ENCODE measurements at places on chromosomes 4 and X.

DNA sequence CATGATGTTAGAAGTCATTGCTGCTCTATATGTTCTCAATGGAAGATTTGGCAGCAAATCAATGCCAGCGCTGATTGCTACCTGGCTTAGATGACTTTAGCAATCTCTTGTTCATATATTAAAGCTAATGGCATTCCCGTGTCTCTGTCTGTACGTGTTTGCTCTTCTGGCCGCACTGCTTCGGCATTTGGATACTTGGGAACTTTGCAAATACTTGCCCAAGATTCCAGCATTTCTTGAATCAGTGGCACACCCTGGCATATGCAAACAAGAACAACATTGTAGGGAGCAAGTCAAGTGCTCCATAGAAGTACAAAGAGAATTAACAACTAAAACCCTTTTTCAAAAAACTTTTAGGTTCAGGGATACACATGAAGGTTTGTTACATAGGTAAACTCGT is 128.9 kb upstream of the TMEM164 start:
- no peak for DNase-seq

GRCh38 chr4:138021139-138021830 is 220.9 kb downstream of the SLC7A11 start:
- DNase-seq, result no peak

- DNase-seq, result no peak
These were observed 1948.4 kb downstream of the C4orf33 start for GRCh38 chr4:131044368-131044767.

- no peak for DNase-seq
These were observed 163.3 kb upstream of the SPRY1 start for GRCh38 chr4:123233136-123233768.

DNA sequence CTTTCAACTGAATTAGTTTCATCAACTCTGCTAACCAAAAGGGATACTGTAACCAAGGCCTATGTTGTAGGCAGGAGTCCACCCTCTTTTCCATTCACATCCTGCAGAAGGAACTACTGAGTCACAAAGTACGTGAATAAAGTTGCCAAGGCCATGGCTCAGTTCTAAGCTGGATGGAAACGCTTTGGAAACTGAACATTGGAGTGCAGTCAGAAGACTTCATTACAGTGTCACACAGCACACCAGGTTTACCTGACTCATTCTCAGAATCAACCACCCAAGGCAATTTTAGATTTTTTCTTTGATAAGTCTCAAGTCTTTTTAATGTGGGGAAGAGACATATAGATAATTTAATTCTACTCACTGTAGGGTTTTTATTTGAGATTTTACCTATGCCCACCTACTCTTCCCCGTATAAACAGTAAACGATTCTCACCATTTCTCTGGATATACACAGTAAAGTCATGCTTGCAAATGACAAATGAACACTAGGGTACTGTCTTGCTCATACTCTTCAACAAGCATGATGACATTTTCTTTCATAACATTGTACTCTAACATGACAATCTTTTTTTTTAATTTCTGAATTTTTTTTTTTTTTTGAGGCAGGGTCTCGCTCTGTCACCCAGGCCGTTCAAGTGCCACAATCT is 58.9 kb upstream of the RBM47 start:
- DNase-seq, result no peak

DNA sequence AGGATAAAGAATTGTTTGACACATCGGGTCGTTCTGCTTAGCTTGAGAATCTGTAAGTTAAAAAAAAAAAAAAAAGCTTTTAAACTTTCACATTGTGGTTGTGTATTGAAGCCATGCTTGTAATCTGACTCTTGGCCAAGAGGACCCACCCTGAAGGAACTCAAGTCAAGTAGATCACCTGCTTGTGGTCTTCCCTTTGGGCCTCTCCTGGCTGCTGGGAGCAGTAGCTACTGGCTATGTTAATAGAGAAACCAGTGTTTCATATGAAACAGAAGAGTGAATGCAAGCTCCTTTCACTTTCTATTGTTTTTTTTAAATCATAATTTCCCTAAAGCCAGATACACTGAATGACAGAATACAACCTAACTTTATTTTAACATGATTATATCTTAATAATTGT is 402.4 kb upstream of the NDST4 start:
- DNase-seq, result no peak

DNA sequence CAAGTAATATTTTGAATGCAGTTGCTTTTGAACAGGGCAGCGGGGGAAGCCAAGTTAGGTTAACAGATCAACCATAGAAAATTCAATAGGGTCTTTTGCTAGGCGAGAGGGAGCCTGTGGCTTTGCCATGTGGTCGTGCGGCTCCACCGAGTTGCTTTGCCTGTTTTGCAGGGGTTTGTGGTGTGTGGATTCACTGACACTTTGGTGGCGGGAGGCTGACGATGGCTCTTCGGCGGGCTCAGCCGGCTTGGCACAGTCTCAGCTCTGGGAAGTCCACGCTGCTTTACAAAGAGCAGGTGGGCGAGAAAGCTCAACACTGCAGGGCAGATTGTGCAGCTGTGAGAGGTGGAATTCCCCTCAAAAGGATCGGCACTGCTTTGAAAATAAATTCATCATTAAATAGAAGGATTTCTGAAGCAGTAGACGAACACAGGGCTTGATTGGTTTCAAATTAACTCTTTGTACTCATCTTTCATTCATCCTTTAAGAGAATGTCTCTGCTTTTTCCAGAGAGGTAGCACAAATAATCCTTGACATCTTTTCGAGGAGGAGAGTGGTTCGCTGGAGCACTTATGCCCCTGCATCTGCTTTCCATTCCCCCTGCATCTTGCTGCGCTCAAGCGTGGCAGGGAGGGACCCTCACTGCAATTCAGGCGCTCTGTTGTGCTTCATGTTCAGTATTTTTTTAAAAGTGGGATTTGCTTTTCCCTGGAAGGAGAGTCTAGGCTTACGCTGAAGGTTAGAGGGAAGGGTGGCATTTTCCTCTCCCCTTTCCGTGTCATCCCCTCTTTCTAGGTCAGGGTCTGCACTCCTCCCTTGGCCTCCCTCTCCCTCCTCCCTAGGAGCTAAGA is 201.8 kb upstream of the LEF1 start:
- no peak for DNase-seq

DNA sequence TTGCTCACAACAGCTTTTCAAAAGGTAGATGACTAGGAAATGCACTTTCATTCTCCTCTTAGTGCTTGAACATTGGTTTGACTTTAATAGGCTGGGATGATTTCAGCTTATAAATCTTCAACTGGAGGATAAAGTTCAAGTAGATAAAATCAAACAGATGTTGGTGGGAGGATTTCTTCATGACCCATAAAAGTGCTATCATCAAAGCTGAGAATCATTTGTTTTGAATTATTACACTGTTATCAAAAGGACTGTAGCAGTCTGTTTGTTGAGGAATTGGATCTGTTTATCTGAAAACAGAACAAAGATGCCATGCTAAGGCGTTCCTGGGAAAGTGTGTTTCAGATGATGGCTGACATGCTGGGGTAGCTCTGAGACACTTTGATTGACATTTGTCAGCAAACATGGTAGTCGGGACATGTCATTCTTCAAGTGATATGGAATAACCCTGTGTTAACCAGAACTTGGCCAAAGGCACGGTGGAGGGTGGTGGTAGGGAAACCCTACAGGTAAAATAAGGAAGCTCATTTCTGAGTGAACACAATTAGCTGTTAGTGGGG is 304.0 kb upstream of the PITX2 start:
- DNase-seq, result no peak

- DNase-seq, result no peak
These were observed 9.6 kb upstream of the IL13RA1 start for GRCh38 chrX:118717678-118718391.

DNA sequence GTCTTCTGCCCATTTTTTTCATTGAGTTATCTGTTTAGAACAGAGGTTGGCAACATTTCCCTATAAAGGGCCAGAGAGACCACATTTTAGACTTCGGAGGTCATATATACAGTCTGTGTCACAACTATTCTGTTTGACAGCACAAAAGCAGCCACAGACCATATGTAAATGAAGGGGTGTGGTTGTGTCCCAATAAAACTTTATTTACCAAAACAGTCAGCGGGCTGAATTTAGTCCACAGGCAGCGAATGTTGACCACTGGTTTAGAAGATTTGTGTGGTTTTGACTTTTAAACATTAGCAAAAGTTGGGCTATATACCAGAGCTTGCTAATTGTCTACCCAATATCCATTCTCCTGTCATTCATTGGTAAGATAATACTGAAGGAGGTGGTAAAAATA is 150.8 kb downstream of the AMELX start:
- DNase-seq, result no peak

GRCh38 chrX:149518236-149518635 is 13.1 kb upstream of the IDS start:
- no peak for DNase-seq

DNA sequence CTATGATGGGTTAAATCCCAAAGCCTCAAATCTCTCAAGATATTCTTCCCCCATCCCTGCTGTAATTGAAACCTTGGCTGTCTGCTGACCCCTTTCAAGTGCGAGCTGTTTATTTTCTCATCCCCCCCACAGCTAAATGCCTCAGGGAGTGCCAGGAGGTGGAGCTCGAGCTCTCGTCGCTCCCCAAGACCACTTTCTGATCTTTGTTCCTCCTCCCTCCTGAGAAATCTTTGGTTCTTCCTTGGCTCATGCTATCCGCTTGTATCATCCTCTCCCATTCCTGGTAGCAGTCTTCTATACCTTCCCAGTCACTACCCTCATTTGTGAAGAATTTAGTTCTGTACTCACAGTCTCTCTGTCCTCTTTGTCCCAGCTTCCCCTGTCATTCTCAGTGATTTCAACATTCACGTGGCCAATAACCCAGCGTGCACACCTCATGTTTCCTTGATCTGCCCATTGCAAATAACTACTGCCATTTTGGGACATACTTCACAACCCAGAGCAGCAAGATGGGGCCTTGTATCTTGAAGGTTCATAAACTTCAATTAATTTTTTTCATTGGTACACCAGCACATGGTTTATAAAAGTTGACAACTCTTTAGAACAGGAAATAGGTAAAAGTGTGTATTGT is 9.2 kb upstream of the SLC25A43 start:
- DNase-seq, result no peak

DNA sequence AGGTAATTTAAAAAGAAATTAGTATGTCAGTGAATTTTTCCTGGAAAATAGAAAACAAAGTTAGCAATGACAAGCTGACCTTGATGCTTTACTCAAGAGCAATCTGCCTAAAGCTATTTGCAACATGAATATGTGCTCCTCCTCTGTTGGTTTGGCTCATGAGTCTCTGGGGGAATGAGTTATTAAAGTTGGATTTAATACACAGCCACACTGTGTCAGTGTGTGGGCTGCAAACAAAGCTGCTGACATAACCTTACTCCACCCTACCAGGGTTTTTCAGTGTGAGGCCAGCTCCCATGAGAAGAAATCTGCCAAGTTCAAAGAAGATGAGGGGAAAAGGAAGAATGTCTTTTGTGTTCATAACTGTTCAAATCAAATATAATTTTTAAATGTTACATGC is 280.5 kb downstream of the TLL1 start:
- no peak for DNase-seq

GRCh38 chrX:45592101-45592500 is 391.4 kb upstream of the DIPK2B start:
- DNase-seq, result no peak

- DNase-seq, result no peak
These were observed 13.3 kb upstream of the SCD5 start for GRCh38 chr4:82811838-82812341.

DNA sequence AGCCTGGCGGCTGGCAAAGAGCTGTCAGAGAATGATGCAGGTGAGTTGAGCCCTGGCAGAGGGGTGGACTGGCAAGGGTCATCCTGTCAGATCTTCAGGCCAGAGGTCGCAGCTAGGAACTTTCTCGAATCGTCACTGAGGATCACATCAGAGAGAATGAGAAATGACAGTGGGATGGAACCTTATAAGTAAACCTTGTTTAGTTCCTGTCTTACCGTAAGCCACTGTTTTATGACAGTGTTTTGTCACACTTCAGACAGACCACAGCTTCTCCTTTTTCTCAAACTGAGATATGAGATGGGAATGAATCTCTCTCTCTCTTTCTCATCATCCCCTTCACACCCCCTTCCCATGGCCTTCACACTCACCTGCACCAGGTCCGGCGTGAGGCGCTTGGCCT is 9.3 kb downstream of the DIPK2B start:
- no peak for DNase-seq

DNA sequence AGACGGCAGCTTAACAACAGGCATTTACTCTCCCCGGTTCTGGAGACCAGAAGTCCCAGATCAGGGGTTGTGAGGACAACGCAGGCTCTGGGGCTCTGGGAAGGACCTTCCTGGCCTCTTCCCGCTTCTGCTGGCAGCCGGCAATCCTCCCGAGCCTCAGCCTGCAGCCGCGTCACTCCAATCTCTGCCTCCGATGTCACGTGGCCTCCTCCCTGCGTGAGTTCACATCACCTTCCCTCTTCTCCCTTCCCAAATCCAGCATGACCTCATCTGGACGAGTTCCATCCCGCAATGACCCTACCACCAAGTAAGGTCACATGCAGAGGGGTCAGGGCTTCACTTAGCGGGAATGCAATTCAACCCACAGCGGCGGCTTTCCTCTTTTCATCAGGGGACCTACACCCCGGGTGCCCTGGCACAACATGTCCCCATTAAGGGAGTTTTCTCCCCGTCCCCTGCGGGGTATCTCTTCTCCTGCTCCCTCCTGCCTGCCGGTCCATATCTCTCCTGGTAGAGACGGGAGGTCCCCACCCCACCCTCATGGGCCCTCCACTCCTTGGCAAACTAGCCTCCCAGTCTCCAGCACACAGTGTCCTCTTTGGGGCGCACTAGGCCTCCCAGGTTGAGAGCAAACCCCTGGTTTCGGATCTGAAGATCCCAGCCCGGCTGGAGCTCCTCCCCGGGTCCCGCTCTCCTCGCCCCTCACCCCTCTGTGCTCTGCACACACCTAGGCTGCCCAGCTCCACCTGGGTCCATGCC is 25.5 kb downstream of the ABLIM2 start:
- no peak for DNase-seq

- no peak for DNase-seq
These were observed 1.5 kb upstream of the CTBP1 start for GRCh38 chr4:1250527-1250812.

DNA sequence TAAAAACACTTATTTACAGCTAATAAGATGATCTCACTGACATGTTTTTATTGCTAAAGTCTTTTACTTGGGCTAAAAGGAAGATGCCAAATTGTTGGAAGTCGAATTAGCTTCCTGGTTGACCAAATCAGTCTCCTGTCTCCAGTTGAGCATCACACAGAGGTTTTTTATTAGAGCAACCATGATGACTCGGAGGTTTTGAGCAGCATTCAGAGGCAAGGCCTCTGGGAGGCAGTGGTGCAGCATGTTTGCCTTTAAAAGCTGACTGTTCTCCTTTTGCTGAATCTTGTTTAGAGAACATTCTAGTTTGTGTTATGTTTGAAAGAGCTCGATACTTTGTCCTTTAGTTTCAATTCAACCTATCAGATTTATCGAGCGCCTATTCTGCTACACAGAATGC is 2.1 kb downstream of the UCHL1 start:
- DNase-seq, result peak; percentile 74

DNA sequence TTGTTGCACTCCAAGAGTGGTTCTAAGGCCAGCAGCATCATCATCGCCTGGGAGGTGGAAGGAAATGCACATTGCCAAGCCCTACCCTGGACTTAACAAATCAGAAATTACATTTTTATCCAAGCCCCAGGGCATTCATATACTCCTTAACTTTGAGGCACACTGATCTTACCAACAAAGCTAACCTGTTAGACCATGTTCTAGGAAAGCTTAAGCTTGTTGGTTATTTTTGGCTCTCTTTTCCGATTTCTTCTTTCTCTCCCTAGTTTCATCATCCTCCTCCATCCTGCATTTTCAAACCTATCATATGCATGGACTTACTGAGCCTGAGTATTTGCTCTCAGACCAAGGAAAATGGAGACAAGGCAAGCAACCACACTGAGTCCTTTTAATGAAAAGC is 133.4 kb downstream of the OPHN1 start:
- DNase-seq, result no peak

GRCh38 chrX:50721764-50722521 is 92.1 kb downstream of the SHROOM4 start:
- no peak for DNase-seq
